ENCODE measurements at places on chromosomes 5 and 9.

DNA sequence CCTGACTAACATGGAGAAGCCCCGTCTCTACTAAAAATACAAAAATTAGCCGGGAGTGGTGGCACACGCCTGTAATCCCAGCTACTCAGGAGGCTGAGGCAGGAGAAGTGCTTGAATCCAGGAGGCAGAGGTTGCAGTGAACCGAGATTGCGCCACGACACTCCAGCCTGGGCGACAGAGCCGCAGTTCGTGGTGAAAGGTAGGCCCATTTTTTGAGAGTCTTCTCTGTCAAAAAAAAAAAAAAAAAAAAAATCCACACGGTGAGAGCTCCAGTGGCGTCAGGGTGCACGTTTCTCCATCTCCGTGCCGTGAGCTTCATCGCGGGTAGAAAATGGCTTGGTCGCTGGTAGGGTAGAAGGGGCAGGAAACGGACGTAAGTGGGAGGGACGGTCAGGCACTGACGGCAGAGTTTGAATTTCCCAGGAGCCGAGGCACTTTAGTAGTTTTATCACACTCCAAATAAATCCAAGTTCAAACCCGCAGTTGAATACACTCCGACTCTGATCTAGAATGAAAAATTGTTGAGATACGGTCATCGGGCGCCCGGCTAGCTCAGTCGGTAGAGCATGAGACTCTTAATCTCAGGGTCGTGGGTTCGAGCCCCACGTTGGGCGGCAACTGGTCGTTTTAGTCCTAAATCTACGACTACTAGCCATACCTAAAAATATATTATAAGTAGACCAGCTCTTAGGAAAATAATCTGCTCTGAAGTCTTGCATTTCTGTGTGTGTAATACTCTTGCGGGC is 2.4 kb upstream of the TRIM7 start:
- peak; percentile 72 for DNase-seq
- H3K4me3 ChIP-seq: peak overlapping the region; percentile 59
- H3K27ac ChIP-seq: peak overlapping the region; percentile 49
- peaks cover 9% of the 10 kb centered on the region for H3K27me3 ChIP-seq
- H3K4me1 ChIP-seq: peaks cover 39% of the 10 kb centered on the region

DNA sequence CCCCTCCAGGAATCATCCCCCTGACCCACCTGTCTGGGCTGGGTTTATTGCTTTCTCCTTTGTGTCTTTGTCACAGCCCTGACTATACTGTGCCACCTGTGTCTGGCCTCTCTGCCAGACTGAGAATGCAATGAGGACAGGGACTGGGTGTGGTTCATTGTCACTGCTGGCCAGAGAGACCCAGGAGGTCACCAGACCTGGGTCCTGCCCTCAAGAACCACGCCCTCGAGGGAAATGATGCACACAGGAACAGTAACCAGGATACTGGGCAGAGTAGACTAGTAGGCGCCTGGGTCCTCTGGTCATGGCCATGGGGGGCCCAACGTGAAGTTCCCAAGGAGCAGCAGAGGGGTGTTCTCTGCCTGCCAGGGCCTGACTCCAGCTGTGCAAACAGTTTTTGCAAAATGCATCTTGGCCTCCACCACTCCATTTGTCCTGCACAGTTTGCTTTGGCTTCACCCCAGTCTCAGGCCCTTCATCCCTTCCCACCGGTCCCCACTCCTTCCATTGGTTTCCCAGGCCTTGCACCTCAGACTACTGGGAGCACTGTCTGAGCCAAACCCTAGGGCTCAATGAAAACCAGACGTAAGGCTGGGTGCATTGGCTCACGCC is 17.8 kb downstream of the RGS3 start:
- H3K27me3 ChIP-seq: no peaks in the 10 kb centered on the region
- no peaks in the 10 kb centered on the region for H3K36me3 ChIP-seq

DNA sequence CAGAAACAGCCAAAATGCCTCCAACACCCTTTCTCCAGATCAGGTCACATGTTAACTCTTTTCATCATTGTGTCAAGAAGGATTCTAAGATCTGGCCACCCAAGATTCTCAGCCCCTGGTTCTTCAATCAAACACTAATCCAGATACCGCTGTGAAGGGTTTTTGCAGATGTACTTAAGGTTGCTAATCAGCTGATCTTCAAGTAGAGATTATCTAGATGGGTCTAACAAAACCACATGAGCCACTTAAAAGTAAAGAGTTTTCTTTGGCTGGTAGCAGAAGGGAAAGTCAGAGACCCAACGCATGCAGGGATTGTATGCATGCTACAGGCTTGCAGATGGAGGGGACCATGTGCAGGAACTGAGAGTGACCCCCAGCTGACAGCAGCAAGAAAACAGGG is 267.9 kb downstream of the CDK5RAP2 start:
- no peak overlapping the region for H3K27ac ChIP-seq
- no peaks in the 10 kb centered on the region for H3K36me3 ChIP-seq
- H3K4me3 ChIP-seq: no peak overlapping the region
- DNase-seq: no peak
- peaks cover 5% of the 10 kb centered on the region for H3K27me3 ChIP-seq

DNA sequence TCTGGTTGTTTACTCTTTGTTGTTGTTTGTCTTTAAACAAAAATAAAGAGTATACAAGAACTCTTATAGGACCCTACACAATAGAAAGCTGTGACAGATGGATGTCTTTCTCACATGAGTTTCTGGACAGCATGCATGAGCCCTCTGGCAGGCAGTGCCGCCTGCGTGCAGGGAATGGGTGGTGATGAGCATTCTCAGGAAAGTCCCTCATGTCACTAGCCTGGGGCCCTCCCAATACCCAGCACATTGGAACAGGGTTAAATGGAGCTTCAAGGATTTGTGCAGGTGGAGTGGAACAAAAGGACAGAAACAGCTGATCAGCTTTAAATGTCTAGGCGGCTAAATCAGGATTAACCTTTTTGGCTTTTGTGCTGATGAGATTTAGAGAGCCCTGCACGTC is 181.0 kb upstream of the CD180 start:
- no peaks in the 10 kb centered on the region for H3K27me3 ChIP-seq
- no peaks in the 10 kb centered on the region for H3K4me1 ChIP-seq
- H3K27ac ChIP-seq: no peak overlapping the region
- no peaks in the 10 kb centered on the region for H3K36me3 ChIP-seq

Measured in CD4-positive, alpha-beta T cell (primary cell).